ENCODE measurements at places on chromosomes 11 and 22. TPM values are rescaled to one million over a fixed set of nuclear protein-coding genes. Genes with fewer than 3 reads are reported as not detected.

NDUFC2 gene
- 18.5 TPM for total RNA-seq

OR8D4 gene
- not detected for total RNA-seq

CRYBB3 gene
- not detected for total RNA-seq

OR5B21 gene
- not detected for total RNA-seq

DEFB108B gene
- not detected for total RNA-seq

OR5B12 gene
- total RNA-seq, result not detected

OR8D1 gene
- total RNA-seq, result under 0.01 TPM

MMP11 gene
- 0.94 TPM for total RNA-seq

KCNJ11 gene
- total RNA-seq, result 0.10 TPM

PRG3 gene
- total RNA-seq, result not detected

TRIM66 gene
- 5.6 TPM for total RNA-seq

SCUBE1 gene
- total RNA-seq, result 0.94 TPM

MMP13 gene
- total RNA-seq, result not detected

OR52A1 gene
- not detected for total RNA-seq
